ENCODE measurements at places on chromosomes 3 and 15. TPM values are rescaled to one million over a fixed set of nuclear protein-coding genes. Genes with fewer than 3 reads are reported as not detected.

The CTXN2 gene
- not detected for total RNA-seq

The ZNF619 gene
- total RNA-seq: 5.2 TPM

The NAALADL2 gene
- 1.5 TPM for total RNA-seq

The U2SURP gene
- 71.4 TPM for total RNA-seq

The GOLGA6D gene
- total RNA-seq: not detected

The GNAT1 gene
- total RNA-seq: not detected

Measured in epithelial cell of umbilical artery (primary cell).